ENCODE measurements at places on chromosomes 12 and 14.
A peak's percentile ranks its signal among the peaks of the same experiment; 100 is the strongest.

GRCh38 chr14:99596071-99596627, 7.9 kb downstream of the CCDC85C start:
- no peak for DNase-seq

DNA sequence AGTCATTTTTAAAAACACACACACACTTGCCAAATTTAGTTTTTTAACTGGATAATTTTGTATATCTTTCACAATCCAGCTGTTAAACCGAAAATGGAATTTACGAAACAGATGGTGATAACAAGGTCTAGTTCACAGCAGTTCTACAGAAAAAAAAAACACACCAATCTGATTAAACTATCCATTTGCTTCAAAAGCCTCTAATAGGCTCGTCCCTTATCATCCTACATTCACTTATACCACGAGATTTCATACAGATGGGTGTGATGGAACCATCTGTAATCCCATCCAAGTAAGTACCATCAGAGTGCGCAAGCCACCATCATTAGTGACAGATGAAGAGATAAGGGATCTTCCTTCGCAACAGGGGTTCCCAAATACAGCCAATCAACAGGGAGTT, 20.1 kb downstream of the GCH1 start:
- no peak for DNase-seq

DNA sequence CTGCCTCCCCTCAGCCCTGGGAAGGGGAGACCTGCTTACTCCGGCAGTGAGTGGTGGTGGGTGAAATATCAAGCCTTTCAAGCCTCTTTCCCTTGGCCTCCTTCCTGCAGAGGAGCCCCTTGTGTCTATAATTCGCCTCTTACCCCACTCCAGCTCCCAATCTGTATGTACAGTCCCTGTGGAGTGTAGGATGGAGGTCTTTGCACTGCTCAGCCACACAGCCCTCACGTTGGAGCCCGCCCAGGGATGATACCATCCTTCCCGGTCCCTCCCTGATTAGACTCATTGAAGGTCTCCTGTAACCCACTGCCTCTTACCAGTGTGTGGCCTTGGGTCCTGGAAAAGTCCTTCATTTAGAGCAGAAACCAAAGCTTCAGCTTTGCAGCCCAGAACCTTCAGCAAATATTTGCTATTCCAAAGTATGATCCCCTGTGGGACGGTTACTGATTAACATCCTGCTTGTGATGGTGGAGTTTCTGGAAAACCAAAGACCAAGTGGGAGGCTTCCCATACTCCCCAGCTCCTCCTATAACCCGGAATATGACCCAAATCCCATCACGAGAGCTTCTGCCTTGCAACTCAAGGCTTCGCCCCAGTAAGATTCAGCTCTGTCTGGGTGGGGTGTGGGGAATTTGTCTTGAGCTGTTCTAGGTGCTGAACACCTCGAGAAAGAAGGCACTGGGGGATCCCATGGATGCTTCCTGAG, at the start of gene SERPINA10:
TSS of gene SERPINA10 (minus strand) at position 397 of the 706 bp plus-strand sequence. CDS start 2,675 bp downstream, outside the sequence.
- DNase-seq = no peak

DNA sequence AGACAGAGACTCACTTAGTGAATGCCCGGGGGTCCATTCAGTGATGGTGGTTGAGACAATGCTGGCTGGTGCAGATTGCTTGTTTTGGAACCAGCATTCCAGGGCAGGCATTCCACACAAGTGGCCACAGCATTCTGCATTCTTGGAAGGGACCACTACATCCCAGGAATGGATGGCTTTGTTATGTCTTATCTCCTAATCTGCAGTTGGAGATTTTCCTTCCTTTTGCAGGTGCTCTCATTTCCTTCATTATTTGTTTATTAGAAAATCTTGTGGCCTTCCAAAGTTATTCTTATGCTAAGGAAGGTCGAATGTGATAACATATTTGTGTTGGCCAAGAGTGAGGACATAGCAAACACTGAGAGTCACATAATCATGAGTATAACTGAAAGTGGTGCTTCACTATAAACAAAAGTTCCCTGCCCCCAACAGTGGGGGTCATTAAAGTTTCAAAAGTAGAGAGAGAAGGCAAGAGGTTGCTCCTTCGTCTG, 66.0 kb downstream of the BMP4 start:
- DNase-seq = no peak

DNA sequence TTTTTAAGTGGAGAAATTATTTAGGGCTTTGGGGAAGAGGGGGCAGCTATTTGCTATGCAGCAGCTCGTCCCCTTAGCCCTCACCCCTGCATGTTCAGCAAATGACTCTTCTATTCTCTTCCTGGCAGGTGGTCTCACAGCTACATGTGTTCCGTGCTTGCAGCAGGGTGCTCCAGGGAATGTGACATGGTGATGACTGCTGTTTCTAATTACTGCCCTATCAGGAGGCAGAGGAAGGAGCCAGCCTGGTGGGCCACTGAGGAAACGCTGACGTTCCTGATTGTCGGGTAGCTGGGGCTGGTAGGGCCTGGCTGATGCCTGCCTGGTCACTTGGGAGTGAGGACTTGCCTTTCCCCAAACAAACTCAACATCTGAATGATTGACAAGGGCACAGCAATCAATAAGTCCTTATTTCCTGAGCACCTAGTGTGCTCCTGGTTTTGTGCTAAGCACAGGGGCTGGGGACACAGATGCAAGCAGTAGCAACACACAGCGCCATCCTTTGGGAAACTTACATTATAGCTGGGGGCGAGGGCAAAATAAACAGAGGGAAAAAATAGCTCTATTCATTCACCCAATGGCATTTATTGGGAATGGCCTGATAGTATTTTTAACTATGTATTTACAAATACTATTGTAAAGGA, 377.8 kb downstream of the FUT8 start:
- no peak for DNase-seq

DNA sequence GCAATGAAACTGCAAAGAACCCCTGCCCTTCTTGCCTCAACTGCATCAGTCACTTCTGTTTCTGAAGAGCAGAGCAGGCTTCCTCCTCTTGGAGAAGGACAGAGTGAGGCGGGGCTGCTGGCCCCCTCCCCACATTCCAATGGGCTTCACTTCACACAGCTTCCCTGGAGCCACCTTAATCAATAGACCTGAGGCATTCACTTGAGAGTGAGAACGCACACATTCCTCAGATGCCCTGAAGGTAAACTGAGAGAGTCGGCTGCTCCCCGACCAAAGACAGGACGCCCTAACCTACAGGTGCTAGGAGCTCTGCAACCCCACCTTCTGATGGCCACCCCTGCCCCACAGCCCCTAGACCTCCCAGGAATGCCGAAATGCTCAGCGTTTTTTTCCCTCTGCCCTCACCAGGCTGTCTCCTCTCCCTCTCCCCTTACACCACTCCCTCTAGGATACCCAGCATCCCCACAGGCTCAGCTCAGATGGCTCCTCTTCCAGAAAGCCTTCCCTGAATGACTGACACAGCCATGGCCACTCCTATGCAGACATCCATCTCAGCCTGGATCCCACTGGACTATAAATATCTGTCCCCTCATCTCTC, 31.1 kb downstream of the SYNE3 start:
- no peak for DNase-seq

- no peak for DNase-seq
These were observed 14.6 kb upstream of the HDAC7 start for GRCh38 chr12:47834199-47834903.

DNA sequence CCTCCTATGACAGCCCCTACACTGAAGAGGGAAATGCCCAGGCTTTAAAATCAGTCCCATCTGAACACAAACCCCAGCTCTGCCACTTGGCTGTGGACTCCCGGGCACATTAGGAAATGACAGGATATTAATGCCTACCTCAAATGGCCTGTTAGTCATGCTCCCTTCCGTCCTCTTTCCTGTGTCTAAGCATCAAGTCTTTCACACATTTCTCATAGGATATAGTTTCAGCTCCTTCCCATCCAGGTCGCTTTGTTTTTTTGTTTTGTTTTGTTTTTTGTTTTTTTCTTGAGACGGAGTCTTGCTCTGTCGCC, 16.1 kb downstream of the PLEK2 start:
- DNase-seq = no peak

DNA sequence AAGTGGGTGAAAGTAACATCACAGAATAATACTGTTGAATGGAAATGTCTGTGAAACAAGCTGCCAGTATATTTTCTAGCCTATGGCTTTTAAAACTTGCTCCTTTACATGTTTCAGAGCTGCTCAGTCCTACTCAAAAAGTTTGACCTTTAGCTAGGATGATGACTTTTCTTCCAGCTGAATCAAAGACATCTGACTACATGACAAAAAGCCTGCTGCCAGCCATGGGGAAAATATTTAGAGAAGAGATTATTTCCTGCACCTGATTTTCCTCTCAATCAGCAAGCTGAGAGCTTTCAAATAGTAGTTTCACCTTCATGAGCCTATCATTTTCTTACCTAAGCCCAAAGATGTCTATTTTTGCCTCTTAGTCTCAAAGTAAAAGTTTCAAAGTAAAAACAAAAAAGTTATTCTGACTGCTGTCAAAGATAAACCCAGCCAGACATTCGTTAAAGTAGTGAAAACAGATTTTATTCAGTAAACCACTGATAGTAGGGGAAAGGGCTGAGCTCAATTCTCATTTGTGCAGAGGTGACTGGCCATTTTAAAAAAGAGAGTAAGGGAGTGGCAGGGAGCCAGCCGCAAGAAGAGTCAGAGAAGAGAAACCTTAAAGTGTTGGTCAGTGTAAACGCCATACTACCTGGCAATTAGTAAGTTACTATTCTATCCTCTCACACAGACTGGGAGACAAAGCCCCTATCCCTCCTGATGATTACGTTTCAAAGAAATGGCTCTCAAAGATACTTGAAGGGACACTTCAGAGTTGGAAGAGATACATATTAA, 2.2 kb downstream of the ATP6V1D start:
- DNase-seq = no peak

DNA sequence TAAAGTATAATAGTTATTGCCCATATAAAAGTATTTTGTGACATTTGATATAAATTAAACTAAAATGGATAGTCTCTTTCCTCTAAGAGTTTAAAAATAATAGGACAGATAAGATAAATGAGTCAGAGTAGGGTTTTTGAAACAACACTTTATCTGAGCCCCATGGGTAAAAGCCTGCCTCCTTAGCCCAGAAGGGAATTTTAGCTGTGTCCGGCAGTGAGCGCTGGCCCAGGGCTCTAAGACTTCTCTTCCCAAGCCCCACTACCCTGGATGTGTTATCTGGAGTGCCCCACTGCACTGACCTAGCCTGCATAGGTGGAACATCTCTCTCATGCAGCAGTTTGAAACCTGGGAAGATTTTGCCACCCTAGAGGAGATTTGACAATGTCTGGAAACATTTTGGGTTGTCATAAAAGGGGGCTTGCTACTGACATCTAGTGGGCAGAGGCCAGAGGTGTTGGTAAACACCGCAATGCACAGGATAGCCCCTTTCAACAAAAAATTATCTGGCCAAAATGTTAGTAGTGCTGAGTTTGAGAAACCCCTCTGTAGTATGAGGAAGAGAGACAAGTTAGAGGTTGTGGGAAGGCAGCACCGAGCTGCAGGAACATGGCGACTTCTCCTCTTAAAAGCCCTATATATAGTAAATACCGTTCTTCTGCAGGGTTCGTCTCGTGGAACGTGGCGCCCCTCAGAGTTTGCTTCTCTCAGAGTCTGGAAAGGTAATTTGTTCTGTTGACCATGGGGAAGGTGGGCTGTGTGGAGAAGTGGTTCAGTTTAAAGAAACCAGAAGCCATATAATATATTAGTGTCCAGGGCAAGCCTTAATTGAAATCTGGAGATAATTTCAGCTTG, 29.3 kb upstream of the ATF1 start:
- peak; percentile 5 for DNase-seq

- no peak for DNase-seq
These were observed 460 bp upstream of the SYNE2 start for GRCh38 chr14:63852271-63852816.

DNA sequence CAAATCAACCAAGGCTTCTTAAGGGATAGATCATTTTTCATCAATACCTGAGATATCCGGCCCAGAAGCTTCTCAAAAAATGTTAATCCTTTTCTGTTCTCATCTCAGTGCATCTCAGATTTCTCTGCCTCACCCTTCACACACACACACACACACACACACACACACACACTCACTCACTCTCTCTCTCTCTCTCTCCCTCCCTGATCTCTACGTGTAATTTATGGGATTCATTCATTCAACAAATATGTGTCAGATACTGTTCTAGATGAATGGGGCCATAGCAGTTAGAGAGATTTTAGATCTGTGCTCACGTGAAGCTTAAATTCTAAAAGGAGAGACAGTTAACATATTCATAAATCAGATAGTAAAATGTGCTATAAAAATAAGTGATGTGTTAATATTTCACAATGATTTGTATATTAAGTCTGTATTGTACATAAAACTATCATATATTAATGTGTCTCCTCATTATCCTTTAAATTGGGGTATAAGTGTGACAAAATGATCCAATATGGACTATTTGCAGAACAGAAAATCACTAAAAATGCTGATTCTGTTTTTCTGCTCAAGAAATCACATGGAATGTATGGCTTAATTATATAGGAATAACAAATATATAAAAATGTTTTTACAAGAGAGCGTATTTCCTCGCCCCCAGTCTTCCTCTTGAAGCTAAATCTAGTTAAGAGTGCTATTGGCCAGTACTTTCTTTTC, 7.3 kb upstream of the FRMD6 start:
- DNase-seq = no peak

DNA sequence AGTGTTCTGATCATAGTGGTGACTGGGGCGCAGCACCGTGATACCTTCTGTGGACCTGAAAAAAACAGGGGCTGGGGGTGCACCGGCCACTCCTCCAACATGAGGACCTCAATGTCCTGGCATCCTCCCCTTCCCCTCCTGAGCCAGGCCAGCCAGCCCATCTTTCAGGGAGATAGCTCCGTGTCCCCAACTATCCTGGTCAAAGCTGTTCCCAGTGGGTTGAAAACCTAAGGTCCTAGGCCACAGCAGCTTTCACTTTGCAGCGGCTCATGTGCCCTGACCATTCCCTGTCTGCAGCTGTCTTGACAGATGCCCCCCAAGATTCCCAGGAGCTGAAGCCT, 75.7 kb downstream of the BCL11B start:
- DNase-seq = no peak

DNA sequence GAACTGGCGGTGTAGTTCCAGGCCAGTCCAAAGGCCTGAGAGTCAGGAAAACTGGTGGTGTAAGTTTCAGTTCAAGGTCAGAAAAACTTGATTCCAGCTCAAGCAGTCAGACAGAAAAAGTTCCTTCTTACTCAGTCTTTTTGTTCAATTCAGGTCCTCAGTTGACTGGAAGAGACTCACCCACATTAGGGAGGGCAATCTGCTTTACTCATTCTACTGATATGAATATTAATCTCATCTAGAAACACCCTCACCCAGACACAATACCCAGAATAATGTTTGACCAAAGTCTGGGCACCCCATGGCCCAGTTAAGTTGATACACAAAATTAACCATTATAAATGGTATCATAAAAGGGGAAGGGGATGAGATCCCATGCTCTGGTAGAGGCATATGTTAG, 50.1 kb upstream of the LTA4H start:
- DNase-seq = no peak

DNA sequence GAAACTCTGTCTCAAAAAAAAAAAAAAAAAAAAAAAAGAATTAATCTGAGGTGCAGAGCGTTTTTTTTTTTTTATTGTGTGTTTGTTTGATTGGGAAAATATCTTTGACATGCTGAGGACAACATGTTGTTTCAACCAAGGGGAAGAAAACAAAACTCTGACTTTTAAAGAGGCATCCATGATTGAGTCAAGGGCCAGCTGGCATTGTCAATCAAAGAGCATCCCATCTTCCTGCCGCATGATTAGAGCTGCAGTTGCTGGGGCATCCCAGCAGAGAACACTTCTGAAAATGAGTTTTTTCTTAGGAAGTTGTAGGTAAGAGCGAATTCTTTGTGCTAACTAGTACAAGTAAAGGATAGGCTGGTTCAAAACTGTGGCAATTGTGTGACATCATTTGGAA, 200.9 kb upstream of the DAAM1 start:
- no peak for DNase-seq
